Stimulated activated CD8-positive, alpha-beta memory T cell treated with anti-CD3 and anti-CD28 coated beads, Interleukin-15, amount 100 ng/mL, for 24 hours (primary cell): ENCODE measurements at places on chromosomes 7 and 10.

- DNase-seq = no peak
Measured at GRCh38 chr10:108598320-108598695, 1325.0 kb downstream of the XPNPEP1 start.

DNA sequence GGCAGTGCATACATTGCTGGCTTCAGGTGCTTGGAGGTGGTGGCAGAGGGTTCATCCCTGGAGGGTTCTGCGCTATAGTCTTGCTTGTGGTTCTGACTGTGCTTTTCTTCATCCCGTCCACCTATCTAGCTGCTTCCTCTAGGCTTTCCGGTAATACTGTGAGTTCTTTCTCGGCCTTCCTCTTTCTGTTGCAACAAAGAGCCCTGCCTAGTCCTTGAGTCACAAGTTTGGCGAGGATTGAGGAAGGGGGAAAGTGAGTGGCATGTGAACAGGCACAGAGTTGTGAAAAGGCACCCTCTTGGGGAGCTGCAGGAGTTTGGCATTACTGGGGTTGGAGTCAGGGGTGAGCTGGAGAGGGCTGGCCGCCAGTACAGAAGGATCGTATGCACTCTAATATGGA lies 123.0 kb downstream of the SH2D4B start:
- no peak for DNase-seq

- DNase-seq = no peak
Measured at GRCh38 chr10:1504286-1504685, 233.0 kb downstream of the ADARB2 start.

- DNase-seq = no peak
Measured at GRCh38 chr10:95538412-95538811, 22.8 kb downstream of the SORBS1 start.

DNA sequence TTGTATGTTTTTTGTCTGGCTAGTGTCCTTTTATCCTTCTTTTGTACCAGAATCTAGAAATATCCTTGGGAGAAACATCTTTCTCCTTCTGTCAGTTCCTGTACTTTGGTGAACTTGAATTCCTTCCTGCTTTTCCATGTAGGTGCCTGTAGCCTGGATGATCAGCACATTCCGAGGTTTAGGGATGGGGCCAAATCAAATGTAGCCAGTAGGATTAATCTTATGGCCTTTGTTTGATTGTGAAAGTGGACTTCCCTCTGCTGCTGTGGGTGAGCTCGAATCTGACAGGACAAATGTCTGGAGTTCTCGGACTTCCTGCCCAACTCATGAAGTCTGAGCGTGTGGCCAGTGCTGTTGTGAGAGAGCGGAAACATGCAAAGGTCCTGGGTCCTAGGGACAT lies 33.2 kb upstream of the NAMPT start:
- no peak for DNase-seq

- DNase-seq = no peak
Measured at GRCh38 chr10:127415901-127416581, 133.1 kb upstream of the NPS start.

GRCh38 chr7:13386741-13387140 lies 602.7 kb downstream of the ETV1 start:
- no peak for DNase-seq

- DNase-seq = no peak
Measured at GRCh38 chr7:71900556-71900955, 511.6 kb downstream of the CALN1 start.

GRCh38 chr7:51970961-51971665 lies 654.5 kb upstream of the COBL start:
- DNase-seq = no peak

DNA sequence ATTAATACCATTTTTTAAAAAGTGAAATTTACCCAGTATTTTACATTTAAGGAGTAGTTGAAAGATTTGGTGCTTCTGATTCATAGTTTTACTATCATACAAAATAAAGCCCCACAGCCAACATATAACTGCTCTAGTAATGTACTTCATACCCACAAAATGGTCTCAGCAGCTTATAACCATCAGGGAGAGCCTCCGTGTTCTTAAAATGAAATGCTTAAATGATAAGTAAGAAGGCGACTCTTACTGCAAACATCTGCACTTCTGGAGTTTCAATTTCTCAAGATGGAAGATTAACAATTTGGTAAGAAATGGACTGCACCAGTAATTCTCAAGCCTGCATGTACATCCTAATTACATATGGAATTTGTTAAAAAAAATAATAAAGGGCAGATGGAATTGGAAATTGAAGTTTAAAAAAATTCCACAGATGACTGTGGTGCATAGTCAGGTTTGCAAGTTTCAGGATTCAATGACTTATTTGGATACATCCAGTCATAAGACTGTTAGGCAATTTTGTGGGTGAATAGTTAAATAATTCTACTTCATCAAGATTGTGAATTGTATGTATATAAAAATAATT lies 461.0 kb downstream of the KIF20B start:
- DNase-seq = no peak

DNA sequence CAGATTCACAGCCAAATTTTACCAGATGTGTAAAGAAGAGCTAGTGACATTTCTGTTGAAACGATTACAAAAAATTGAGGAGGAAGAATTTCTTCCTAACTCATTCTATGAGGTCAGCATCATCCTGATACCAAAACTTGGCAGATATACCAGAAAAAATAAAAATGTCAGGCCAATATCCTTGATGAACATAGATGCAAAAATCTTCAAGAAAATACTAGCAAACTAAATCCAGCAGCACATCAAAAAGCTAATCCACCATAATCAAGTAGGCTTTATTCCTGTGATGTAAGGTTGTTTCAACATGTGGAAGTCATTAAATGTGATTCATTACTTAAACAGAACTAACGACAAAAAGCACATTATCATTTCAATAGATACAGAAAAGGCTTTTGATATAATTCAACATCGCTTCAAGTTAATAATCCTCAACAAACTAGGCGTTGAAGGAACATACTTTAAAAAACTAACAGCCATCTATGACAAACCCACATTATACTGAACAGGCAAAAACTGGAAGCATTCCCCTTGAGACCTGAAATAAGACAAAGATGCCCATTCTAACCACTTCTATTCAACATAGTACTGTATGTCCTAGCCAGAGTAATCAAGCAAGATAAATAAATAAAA lies 807.7 kb upstream of the ZWINT start:
- no peak for DNase-seq

GRCh38 chr7:100822236-100823139 lies 4.8 kb downstream of the EPHB4 start:
- DNase-seq = no peak

DNA sequence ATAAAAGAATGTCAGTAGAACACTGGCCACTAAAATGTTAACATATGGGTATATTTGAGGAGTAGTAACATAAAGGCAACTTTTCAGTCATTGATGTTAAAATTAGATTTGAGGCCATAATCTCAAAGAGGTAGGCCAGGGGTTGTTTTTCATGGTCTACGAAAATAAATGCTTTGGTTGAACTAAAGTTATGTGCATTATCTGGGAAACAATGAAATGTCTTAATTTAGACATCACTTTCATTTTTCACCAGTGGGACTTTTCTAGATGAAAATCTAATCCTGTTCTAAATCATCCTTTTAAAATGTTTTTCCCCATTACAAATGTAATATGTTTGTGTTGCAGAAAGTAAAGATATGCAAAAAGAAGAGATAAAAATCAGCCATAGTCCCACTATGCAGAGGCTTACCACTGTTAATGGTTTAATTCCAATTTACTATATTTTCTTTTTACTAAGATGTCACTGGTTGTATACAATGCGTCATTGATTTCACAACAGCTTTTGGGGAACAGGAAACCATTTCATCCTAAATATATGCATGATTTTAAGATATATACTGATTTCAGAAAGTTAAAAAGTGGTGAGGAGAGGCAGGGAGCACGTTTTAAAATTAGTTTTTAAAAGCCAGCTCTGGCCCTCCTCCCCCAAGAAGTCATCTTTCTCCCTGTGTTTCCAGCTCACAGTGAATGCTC lies 64.3 kb downstream of the ARID5B start:
- DNase-seq = no peak
